ENCODE measurements at places on chromosomes 2 and 18.

- DNase-seq = no peak
Observed at GRCh38 chr2:12313445-12314126, 403.1 kb upstream of the TRIB2 start.

DNA sequence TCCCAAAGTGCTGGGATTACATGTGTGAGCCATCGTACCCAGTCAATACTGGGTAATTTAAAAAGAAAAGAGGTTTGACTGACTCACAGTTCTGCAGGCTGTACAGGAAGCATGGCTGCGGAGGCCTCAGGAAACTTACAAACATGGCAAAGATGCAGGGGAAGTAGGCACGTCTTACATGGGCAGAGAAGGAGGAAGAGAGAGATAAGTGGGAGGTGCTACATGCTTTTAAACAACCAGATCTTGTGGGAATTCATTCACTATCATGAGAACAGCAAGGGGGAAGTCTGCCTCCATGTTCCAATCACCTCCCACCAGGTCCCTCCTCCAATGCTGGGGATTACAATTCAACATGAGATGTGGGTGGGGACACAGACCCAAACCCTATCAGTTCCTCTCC lies 192.5 kb downstream of the ATAD2B start:
- DNase-seq = no peak

DNA sequence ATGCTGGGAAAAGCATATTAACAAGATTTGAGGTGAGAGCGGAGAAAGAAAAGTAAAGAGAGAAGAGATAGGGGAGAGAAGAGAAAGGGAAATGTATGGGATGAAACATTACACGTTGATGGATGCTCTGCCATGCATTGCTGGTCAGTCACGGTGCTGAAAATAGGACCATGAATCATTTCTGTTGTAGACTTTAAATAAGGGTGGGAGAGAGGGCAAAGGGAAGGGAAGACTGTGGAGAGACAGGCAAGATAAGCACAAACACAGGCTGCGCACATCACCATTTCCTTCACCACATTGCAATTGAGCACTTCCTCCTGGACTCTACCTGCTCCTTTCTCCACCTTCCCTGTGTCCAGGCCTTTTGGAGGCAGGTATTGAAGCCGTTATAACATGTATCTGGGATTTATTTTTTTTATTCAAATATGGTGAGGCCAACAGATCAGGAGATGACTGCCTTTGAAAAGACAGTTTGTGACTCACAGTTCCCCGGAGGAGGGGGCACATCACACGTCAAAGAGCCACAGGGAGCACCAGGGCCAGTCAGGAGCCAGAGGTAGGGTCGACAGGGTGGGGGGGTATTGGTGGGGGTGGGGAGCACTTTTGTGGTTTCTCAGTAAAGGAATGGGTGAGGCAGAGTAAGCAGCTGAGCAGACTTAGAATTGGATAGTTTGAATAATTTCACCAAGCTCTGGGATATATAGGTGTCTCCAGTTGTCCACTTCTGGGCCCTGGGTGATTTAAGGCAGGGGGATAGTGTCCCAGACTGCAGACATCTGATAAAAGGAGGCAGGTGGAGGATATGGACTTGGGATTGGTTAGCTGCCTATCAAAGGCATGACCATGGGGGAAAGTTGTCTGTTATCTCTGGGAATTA lies 372.8 kb upstream of the ST6GAL2 start:
- no peak for DNase-seq

- DNase-seq = no peak
Observed at GRCh38 chr2:134999521-134999920, 47.7 kb downstream of the MAP3K19 start.

- DNase-seq = no peak
Observed at GRCh38 chr2:230266638-230267037, 41.1 kb downstream of the SP140 start.

DNA sequence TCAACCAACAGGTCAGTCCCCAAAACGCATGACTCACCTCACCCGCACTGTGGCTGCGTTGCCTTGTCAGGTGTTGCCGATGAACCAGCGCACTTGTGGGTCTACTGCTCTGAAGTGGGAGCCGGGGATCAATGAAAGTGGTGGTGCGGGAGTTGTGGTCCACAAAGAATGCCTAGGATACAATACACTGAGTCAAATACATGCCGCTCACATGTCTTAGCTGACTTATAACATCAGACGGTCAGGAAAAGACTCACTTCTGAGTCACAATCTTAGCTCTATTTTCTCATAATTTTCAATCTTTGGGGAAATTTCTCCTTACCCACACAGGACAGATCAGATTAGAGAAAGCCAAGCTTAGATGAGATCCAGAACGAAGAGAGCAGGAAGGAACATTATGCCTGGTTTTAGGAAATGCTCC lies 107.1 kb upstream of the STK17B start:
- DNase-seq = no peak

DNA sequence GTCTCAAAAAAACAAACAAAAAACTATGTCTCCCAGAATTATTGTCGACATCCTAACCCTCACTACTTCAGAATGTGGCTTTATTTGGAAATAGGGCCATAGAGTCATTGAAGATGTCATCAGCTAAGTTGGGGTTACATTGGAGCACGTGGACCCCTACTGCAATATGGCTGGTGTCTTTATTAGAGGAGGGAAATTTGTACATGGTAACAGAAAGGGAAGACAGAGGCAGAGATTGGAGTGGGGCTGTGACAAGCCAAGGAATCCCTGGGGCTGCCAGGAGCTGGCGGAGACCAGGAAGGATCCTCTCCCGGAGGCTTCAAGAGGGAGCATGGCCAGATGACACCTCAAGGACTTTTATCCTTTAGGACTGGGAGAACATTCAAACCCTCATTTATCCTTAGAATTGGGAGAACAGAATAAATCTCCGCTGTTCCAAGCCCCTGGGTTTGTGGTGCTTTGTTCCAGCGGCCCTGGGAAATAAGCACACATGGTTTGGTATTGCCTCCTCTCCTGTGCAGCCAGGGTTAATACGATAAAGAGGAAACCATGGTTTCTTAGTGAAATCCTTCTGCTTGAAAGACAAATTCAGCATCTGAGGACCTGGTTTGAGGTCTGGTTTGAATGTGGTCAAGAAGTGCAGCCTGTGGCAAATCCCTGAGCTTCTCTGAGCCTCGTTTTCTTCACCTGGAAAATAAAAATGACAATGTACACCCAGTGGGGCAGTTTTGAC lies 184.7 kb downstream of the MYCN start:
- DNase-seq = no peak

GRCh38 chr2:241269707-241270520 lies 45.6 kb downstream of the HDLBP start:
- DNase-seq = no peak

DNA sequence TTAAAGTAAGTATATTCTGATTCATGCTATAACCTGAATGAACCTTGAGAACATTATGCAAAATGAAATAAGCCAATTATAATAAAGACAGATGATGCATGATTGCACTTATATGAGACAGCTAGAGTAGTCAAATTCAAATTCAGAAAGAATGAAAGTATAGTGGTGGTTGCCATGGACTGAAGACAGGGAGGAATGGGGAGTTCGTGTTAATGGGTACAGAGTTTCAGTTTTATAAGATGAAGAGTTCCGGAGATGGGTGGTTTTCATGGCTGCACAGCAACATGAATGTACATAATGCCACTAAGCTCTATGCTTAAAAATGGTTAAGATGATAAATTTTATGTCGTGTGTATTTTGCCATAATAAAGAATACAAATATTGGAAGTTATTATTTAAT lies 751.2 kb downstream of the TSN start:
- no peak for DNase-seq

DNA sequence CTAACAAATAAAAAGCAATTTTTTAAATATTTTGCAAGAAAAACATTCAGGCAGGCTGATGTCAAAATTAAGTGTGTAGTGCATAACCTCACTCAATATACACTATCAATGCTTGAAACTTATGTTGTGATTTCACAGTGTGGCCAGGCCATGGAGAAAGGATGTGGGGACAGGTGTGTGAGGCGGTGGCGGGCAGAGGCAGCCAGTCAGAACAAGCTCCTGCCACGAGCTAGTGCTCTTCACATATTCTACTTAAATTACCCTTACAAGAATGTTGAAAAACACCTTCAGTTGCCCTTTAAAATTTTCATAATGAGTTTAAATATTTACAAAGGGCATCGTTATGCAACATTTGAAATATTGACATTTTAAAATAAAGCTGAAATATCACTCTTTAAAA lies 43.2 kb downstream of the CYB5A start:
- DNase-seq = no peak

DNA sequence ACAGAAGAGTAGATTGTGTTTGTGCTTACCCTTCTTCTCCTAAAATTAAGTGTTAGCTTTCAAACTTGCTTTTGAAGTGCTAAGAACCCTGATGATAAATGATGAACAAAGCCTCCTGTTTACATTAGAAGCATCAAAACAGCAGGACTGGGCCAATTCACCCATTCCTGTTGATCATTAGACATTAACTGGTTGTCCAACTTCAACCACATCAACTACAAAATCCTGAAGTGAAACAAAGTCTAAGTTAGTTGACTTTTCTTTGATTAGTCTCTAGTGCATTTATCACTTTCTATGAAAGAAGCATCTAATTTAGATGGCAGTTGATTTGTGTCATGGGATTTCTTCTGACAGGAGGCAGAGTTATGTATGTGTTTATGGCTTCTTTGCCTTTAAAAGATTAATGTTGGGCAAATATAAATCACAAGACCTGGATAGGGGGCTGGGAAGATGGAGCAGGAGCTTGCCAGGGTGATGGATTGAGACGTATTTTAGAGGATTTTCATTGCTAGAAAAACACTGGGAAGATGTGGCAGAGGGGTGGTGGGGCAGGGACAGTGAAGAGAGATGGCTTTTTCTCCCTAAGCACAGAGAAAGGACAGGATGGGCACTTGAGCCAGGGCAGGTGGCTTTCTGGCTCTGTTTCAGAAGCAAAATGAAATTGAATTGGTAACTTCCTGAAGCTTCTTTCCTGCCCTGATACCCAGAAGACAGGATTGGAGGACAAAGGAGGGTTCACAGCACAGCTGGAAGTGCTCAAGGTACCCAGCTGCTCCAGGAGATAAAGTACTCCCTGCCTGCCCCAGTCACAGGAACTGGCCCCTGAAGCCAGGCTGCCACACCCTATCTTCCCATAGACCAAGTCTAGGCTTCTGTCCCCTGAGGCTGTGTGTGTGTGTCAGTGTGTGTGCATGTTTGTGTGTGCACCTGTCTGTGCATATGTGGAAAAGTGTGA lies 20.5 kb downstream of the GYPC start:
- DNase-seq = no peak

DNA sequence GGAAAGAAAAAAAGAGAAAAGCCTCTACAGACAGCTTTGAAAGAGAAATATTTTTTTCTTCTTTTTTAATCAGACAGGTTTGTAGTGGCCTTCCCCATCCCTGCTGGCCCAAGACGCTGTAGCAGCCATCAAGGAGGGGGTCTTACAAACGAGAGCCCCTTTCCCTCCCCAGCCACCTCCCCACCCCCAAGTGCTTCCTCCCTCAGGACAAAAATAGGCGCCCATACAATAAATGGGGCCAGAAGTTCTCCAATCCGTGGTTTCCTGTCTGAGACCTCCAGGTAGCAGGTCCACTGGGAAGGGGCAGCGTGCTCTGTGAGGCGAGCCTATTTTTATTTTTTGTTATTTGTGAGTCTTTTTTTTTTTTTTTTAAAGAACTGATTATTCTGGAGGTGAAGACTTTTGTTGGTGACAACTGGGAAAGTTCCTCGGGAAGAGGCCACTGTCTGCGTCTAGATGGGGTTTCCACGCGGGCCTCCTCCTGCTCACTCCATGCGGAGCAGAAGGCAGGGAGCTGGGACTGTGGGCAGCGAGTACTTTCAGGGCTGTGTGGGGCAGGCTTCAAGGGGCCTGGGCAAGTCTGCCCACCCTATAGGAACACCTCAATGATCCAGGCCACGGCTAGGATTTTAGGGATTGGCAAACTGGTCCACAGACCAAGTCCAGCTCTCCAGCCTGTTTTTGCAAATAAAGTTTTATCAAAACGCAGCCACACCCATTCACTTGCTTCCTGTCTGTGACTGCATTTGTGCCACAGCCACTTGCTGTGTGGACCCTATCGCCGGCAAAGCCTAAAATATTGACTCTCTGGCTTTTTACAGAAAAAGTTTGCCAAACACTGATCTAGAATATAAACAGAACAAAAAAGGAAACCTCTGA lies 139.6 kb downstream of the CTIF start:
- DNase-seq = no peak

GRCh38 chr2:68185541-68186164 lies 28.0 kb downstream of the PNO1 start:
- peak; percentile 30 for DNase-seq

DNA sequence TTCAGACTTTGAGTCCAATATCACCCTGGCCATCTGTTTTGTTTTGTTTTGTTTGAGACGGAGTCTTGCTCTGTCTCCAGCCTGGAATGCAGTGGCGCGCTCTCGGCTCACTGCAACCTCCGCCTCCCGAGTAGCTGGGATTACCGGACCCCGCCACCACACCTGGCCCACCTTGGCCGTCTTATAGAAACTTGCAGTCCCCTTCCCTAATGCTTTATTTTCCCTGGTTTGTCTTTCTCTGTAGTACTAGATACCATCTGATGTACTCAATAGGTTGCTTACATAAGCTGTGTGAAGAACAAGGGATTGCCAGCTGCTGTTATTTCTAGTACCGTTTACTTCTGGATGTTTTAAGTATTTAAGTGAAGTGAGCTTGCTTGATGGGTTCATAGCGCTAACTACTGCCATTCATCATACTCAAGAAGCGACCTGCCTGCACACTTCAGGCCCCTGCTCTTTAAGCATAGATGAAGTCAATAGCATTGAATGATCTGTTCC lies 1.2 kb downstream of the RPL31 start:
- DNase-seq = no peak

DNA sequence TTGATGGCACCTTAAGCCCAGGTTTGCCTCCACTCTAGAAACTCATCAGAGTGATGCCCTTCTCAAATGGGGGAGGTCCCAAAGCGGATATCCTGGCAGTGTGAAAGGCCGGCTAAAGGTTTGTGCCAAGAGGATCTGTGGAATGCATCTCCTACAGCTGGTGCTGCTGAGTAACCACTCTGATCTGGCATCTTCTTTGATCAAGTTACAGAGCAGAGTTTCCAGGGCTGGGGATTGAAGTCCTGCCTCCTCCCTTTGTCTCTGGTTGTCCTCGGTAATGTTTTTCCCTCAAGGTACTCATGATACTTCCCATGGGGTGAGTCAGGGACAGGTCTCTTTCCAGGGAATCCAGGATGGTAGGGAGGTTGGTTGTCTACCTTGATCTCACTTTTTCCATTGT lies 24.6 kb downstream of the PRKRA start:
- DNase-seq = no peak

DNA sequence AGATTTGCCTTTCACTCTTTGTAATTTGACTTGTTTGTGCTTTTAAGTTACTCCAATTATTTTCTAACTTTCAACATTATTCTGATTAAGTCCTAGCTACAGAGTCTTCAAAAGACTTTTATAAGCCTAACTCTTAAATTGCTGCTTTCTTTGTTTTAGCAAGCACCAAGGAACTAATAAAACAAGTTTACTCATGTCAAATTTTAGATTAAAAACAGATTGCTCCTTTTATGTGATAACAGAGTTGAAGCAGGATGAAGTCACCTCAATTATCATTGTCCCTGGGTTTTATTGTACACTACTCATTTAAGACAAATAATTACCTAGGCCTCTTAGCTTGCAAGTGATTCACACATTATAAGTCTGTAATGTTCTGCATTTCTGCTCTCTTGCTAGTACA lies 678.4 kb downstream of the ERBB4 start:
- DNase-seq = no peak
